Hepatocyte (in vitro differentiated cells): ENCODE measurements at places on chromosomes 2 and 18. TPM values are rescaled to one million over a fixed set of nuclear protein-coding genes. Genes with fewer than 3 reads are reported as not detected.

GRCh38 chr18:12253663-12254135 is 462 bp upstream of the CIDEA start:
- no peak for DNase-seq

DNA sequence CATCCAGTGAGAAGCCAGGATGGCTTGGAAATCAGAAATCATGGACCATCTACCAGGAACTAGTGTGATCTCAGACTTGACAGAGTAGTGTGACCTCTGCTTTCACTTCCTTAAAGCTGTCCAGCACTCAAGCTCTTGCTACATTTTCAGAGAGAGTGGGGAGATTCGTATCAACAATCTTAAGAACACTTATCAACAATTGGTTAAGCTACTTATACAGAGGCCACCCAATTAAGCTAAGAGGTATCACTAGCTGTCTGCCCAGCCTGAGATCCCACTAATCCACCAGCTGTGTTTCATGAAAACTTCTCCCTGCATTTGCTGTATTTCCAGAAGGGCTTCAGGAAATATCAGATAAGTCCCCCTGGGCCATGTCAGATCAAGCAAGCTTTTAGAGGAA is 4.2 kb downstream of the RPRM start:
- no peak for DNase-seq

DSEL gene
- 3.3 and 4.0 TPM in 2 replicates for polyA plus RNA-seq

IL18R1 gene
- 17.1 and 19.7 TPM in 2 replicates for polyA plus RNA-seq

IL37 gene
- not detected in 2 replicates for polyA plus RNA-seq

- no peak for DNase-seq
These were observed 17.2 kb downstream of the THOC1 start for GRCh38 chr18:250685-251084.

- no peak for DNase-seq
These were observed 49.3 kb downstream of the SEMA4F start for GRCh38 chr2:74703373-74703772.

FNDC4 gene
- 21.4 and 24.2 TPM in 2 replicates for polyA plus RNA-seq

FOXI3 gene
- not detected in 2 replicates for polyA plus RNA-seq

DNA sequence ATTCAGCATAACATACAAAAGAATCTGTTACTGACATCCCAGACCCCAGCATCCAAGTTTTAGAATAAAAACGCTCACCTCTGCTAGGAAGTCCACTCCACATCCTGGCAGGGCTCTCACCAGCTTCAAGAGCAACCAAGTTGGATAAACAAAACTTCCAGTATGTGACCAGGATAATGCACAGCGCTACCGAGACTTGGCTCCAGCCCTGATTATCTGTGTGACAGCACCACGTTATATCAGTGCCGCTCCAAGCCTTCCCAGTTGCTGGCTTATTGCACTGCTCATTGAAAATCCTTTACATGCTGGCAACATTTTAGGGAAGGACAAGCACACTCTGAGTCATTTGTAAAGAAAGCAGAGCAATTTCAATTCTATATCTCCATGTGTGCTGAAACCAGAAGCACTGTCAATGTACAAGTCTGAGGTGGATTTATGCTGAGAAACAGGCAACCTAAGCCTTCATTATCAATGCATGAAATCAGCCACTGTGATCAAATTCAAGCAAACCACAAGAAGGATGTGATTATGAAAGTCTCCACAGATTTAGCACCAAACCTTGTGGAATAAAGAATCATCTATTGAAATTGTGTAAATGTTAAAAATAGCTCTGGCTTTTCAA is 115.7 kb downstream of the ZNF385B start:
- DNase-seq: no peak

ATP8B1 gene
- 7.9 TPM in 2 replicates for polyA plus RNA-seq

C18orf54 gene
- 1.1 and 1.3 TPM in 2 replicates for polyA plus RNA-seq

EMILIN2 gene
- 16.8 and 21.6 TPM in 2 replicates for polyA plus RNA-seq

DNA sequence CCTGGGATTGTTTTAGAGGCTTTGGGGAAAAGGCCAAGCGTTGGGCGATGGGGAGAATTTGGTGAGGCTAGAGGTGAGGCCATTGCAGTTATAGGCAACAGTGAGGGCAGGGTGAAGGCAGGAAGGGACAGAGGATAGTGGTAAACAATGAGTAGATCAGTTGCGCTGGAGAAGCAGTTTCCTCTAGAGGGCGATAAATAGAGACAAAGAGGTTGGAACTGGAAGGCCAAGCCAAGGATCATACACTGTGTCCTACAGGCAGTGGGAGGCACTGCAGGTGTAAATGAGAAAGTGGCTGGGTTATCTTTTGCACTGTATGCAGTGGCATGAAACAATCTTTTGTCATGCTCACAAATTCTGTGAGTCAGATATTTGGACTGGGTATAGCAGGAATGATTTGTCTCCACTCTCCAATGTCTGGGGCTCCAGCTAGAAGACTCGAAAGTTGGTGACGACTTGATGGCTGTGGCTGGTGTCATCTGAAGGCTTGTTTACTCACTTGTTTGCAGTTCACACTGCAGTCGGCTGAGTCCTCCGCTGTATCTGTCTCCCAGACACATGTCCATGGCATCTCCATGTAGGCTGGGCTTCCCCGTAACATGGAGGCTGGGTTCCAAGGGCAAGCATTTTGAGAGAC is 82.1 kb downstream of the TNP1 start:
- peak; percentile 73 for DNase-seq

CD8B2 gene
- 0.47 TPM in 1 of 2 replicates, not detected in the other for polyA plus RNA-seq

ANKRD44 gene
- polyA plus RNA-seq: 1.7 and 9.1 TPM in 2 replicates

DNA sequence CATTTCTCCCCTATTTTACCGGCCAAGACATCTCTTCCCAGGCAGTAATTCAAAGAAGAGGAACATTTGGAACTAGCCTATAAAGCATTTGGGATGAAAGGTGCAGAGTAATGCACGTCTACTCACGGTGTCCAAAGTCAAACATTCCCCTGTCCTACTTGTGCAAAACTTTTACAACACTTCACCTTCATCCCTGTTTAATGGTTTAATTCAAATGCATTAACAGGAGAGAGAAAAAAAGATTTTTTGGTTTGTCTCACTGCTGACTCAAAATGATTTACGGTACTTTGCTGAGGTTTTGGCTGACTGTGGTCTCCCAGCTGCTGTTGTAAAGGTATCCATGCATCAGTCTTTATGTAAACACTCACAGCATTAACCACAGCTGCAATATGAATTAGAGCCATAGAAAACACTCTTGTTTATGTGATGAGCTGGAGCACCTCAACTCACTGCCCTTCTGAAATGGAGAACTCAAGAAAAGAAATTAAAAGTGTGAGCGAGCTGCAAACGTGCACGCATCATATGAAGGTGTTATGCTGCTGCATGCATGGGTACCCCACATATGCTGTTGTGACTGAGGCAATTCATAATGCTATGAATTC is 220.5 kb downstream of the PIEZO2 start:
- no peak for DNase-seq

ANKRD30B gene
- polyA plus RNA-seq: not detected in 2 replicates

- DNase-seq: no peak
These were observed 118.4 kb downstream of the INO80D start for GRCh38 chr2:205967391-205968075.

DNA sequence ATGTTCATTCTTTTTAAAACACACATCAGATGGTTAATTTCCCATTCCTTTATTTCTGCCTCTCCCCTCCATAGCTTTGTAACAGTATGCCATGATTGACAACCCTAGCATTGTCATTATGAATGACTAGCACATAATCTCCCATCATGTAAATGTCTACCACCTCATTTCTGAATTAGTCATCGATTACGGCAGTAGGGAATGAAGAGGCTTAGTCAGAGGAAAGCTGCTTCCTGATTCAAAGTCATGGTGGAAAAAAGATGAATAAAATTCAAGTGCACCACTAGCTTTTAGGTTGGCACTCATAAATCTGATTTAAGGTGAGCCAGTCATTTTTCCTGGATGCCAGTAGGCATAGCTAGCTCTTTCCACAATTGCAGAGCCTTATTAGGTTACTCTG is 19.1 kb upstream of the ACMSD start:
- DNase-seq: no peak

- DNase-seq: no peak
These were observed 808.1 kb downstream of the RNF144A start for GRCh38 chr2:7725171-7725849.

GRCh38 chr2:15630978-15631719 is 39.5 kb downstream of the DDX1 start:
- DNase-seq: no peak

GRCh38 chr2:238122287-238123217 is 15.9 kb upstream of the KLHL30 start:
- DNase-seq: no peak

TDRD15 gene
- polyA plus RNA-seq: not detected in 2 replicates

- no peak for DNase-seq
These were observed 682.0 kb upstream of the RAB6C start for GRCh38 chr2:129297430-129297829.

- no peak for DNase-seq
These were observed 4.7 kb downstream of the CD226 start for GRCh38 chr18:69943021-69943420.

DNA sequence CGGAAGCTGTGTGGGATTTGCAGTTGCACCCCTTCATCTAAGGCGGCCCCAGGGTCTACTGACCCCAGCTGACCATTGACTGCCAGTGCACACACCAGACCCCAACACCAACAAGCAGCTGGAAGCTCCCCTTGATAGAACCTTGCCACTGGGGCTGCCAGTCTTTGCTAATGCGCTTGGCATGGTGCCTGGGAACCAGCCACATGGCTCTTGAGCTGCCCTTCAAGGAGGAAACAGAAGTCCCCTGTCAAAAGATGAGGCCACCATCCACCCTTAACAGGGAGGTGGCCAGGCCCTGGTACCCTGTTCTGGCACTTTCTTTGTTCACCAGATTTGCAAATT is 8.6 kb downstream of the ALPI start:
- DNase-seq: no peak

DNA sequence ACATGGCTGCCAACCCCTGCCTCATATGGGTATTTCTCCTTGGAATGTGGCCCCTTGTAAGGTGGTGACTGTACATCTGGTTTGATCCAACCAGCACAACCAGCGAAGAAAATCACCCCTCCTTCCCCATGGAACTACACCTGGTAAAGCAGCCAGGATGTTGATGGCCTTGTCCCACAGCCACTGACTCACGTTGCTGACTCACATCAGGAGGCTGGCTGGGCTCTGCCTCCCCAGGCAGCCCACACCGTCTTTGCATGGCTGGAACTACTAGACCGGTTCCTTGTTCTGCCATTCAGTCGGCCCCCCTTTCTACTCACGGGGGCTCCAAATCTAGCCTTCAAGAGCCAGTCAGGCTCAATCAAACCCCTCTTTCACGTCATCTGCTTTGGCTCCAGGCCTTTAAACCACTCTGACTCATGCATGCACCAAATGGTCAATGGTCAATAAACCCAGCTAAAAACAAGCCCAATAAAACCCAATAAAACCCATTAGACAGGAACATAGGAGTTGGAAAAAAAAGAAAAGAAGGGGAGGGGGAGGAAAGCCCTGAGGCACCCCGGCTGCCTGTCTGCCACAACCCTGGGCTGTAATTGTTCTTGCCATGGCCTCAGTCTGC is 114.8 kb downstream of the PLB1 start:
- peak; percentile 76 for DNase-seq

GRCh38 chr2:134911400-134911785 is 7.2 kb upstream of the CCNT2 start:
- no peak for DNase-seq

DNA sequence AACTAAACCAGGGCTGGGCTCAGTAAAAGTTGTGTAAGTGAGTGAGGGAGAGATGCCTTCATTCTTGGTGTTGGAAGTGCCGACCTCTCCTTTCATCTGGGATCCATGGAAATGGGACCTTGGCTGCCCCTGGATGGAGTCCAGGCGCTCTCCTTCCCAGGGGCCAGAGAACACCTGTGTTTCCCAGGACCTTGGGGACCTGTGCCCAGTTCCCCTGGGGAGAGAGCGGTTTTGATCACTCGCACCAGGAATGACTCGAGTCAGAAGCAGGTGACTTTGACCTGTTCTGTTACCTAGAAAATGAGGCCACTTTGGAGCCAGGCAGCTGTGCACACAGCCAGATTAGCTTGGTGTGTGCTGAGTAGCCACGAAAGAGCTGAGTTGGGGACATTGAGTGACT is 97.3 kb downstream of the SH3BP4 start:
- peak; percentile 32 for DNase-seq

PIEZO2 gene
- polyA plus RNA-seq: 24.5 and 26.5 TPM in 2 replicates

GRCh38 chr2:33509908-33510585 is 33.6 kb downstream of the RASGRP3 start:
- DNase-seq: no peak

GRCh38 chr2:190596993-190597392 is 51.9 kb upstream of the NAB1 start:
- no peak for DNase-seq

TANC1 gene
- polyA plus RNA-seq: 8.3 and 8.9 TPM in 2 replicates

DNA sequence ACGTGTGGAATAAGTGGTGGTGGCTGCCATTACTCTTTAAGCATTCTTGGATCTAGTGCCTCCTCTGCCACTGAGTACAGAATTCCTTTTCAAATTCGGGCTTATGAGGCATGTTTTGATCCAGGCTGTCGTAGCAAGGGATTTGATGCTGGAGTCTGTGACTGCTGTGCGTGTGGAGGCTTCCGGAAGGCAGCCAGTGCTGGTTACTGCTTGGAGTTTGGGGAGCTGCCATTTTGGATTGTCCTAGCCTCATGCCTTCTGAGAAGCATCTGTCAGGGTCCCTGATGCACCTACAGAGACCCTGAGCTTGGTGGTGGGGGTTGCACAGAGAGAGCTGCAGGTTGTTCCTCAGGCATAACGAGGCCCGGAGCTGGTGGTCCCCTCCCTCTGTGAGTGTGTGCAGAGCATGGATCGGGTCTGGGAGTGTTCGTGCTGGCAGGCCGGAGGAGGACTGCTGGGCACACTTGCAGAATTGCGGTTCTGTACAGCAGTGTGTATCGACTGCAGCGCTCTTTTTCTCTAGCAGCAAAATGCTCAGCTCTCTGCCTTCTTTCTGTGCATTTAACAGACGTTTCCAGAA is 7.7 kb downstream of the HPCAL1 start:
- no peak for DNase-seq

- DNase-seq: no peak
These were observed 166.2 kb downstream of the TCF4 start for GRCh38 chr18:55421615-55422419.

DNA sequence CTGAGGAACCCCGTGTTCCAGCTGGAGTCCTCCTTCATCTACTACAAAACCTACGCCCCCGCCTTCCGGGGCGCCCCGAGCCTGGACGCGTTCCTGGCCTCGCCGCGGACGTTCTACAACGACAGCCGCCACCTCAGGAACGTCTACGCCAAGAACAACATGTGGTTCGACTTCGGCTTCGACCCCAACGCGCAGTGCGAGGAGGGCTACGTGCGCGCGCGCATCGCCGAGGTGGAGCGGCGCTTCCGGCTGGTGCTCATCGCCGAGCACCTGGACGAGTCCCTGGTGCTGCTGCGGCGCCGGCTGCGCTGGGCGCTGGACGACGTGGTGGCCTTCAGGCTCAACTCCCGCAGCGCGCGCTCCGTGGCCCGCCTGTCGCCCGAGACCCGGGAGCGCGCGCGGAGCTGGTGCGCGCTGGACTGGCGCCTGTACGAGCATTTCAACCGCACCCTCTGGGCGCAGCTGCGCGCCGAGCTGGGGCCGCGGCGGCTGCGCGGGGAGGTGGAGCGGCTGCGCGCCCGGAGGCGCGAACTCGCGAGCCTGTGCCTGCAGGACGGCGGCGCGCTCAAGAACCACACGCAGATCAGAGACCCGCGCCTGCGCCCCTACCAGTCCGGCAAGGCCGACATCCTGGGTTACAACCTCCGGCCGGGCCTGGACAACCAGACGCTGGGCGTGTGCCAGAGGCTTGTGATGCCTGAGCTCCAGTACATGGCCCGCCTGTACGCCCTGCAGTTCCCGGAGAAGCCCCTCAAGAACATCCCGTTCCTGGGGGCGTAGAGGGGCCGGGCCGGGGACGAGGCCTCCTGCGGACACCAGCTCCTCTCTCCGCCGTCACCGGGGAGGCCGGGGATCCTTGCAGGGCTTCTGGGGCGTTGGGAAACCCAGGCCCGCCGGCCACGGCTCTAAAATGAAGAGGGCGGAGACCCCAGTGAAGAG is 5.3 kb upstream of the NEU4 start:
- peak; percentile 59 for DNase-seq

OR6B2 gene
- not detected in 2 replicates for polyA plus RNA-seq
